ENCODE measurements at places on chromosomes 4 and X.

- DNase-seq: no peak
Observed at GRCh38 chrX:43644124-43644701, 11.9 kb upstream of the MAOA start.

DNA sequence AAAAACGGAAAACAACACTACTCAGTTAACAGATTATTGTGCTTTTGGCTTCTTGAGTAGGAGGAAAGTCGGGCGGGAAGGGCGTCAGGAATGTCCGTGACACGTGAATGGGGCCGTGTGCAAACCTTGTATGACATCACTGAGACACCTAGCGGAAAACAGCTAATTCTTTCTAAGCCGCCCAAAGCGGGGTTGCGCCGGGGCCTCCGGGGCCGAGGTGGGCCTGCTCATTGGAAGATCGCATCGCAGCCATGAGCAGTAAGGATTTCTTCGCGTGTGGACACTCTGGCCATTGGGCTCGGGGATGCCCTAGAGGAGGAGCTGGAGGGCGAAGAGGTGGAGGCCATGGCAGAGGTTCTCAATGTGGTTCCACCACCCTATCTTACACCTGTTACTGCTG is at the start of gene ZCCHC13:
Gene ZCCHC13 (plus strand): TSS at position 165 of the 400 bp plus-strand sequence. CDS start 87 bp downstream, at position 252.
- DNase-seq: no peak

DNA sequence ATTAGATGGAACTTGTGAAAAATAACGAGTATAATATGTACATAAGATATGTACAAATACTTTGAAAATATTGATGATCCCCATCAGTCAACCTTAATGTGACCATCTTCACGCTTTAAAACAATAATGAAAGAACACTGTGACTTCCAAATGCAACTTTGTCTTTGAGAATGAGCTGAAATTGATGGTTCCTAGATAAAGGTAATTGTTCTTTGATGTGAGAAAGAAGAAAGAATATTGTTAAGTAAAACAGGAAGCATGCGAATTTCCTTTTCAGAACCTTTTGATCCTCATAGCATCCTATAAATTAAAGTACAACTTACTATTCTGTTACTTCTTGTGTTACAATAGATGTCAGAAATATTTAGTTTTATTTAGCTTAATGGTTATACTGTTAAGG is 22.2 kb downstream of the IL2 start:
- no peak for DNase-seq

DNA sequence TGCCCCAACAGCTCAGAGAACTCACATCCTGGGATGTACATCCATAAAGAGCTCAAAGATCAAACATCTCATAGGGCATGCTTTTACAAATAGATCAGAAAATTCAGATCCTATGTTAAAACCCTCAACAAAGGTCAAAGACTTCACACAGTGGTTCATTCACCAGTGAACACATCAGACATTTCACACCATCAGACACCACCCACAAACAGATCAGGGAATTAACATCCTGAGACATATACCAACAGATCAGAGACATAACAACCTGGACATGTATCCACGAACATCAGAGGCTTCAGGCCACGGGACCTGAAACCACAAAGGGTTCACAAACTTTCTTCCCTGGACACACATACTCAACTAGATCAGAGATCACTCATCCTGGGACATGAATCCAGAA is 23.4 kb downstream of the SUV39H1 start:
- DNase-seq: no peak

DNA sequence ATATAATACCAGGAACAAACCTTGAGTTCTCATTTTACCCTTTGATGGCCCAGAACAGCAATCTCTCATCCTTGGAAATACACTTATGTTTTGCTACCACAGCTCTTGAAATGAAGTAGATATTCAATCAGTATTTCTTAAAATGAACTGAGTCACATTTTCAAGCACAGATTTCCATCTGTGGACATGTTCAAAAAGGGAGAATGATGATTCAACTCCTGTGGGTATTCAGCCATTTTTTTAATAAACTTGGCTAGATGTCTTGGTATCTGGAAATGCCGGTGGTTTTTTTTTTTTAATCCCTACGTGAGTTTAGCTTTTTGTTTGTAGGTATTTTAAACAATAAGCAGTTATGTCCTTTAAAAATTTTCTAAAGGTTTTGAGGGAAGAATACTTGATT is 64.2 kb upstream of the TRPC5OS start:
- DNase-seq: no peak

DNA sequence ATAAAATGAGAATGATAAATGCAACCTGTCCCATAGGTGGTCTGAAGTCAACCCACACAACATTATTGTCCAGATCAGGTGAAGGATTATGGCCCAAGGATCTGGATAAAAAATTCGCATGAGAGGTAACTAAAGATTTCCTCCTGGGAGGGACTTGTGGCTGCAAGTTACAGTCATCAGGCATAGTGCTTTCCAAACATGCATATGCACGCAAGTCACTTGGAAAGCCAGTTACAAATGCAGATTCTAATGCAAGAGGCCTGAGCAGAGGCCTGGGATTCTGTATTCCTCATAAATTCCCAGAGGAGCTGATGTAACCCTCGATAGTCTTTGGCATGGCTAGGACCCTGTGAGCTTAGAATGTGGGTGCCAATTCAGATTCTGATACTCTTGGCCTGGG is 21.1 kb downstream of the HS3ST1 start:
- DNase-seq: no peak

DNA sequence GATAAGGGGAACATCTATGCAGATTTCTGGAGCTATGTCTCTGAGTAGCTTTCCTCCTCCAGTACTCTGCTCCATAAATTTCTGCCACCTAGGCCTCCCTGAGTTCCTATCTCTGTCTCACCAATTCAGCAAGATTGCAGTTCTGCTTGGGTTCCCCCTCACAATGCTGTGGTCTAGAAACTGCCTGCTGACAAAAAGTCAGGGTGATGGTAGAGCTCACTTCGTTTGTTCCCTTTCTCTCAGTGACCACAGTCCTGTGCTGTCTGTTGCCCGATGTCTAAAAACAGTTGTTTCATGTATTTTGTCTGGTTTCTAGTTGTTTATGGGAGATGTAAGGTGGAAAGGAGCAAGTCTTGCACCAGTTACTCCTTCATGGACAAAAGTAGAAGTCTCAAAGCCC is 41.1 kb downstream of the AMMECR1 start:
- no peak for DNase-seq

DNA sequence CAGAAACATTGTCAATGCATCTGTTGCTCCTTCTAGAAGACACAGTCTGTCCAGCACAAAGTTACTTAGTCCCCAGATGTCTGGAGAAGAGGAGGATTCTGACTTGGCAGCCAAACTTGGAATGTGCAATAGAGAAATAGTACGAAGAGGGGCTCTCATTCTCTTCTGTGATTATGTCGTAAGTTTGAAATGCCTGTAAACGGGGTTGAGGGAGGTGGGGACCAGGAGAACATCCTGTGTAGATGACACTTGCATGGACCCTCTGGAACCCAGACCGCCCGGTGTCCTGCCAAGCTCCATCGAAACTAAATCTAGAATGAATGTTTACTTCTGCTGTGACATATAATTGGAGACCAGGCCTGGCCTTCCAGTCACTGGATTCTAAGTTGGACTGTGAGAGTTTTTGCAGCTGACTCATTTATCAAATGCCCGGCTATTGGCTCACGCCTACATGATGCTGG is 45.0 kb upstream of the MSANTD1 start:
- no peak for DNase-seq

DNA sequence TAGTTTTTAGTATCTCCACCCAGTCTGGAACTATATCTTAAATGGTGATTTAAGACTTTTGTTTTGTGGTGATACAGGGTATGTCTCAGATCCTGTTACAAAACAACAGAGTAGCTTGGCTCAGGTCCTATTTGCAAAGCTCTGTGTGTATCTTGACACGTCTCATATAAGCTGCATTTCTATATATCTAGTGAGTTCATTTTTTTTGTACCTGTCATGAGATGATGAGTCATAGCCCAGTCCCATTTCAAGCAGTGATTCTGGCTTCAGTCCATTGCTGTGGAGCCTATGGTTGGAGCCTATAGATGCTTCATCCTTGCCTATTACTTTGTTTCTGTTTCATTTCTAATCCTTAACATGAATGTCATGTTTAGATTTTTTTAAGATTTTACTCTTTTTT is 23.0 kb downstream of the GRXCR1 start:
- DNase-seq: no peak

- DNase-seq: no peak
Observed at GRCh38 chr4:125434136-125434535, 119.4 kb downstream of the FAT4 start.

DNA sequence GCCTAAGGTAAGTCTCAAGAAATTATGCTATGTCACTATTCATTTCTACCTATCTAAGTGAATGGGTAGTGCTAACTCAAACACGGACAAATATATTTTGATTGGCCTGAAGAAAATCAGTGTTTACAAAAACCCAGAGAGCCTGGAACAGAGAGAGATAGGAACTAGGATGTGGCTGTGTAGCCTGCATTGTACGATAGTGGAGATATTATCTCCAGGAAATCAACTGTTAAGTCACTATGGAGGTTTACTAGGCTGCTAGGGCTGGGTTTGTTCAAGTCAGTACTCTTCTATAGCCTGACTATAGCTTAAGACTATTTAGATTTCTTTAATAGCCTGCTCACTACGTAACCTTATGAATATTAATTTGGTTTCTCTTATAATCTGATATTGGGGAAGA is 127.9 kb downstream of the TACR3 start:
- no peak for DNase-seq

DNA sequence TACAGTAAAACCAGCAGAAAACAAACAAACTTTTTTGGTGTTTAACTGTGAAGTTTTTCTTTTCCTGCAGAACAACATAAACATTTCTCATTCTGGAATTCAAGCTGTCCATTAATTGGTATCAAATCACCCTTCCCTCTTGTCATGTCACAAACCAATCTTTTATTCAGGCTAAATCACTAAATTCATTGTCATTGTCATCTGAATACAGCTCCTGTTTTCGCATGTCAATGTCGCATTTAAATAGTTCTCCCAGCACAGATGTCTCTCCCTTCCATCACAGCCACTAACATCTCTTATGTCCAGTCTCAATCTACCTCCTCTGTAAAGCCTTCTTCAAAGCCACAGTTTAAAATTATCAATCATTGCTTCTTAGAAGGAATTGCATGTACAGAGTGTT is 192.1 kb upstream of the PCDH10 start:
- DNase-seq: no peak

DNA sequence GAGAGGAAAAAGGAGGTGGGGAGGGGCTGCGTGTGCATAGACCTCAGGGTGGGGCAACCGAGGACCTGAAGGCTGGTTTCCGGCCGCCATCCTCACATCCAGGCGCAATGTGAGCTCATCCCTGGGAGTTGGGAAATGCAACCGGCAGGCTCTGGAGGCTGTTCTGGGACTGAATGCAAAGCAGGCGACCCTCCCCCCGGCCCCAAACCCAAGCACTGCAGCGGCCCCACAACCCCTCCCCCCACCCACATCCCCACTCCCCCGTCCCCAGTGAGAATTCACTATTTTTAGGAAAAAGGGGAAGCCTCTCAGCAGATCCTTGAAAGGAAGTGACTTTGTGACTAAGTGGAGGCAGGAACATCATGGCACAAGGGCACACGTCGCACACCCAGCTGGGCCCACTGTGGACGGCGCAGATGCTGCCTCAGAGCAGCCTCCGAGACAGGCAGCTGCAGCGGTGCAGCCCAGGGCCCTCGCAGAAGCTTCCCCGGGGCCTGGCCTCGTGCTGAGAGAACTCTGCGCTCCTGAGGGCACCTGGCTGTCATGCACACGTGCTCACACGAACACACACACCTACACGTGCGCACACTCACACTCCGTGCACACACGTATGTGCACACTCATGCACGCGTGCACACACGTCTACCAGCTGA is 1.3 kb upstream of the PDE6B start:
- DNase-seq: no peak

All from G401 (cell line).